ENCODE measurements at places on chromosomes 7 and 10.
A peak's percentile ranks its signal among the peaks of the same experiment; 100 is the strongest.

DNA sequence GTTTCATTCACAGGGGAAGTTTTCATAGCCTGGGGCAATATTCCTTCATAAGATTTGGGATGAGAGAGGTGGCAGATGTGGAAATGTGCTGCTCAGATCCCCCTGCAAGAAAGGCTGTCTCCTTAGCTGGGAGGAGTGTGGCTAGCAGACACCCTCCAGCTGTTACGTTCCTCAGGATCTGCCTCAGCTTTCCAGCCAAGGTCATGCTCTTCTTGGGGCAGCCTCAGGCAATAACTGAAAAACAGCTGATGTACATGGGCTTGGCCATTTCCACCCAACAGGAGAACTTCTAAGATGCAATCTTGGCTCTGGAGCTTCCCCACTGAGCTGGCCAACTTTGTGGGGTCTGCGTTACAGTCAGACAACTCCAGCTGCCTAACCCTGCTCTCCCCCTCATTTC lies 51.3 kb upstream of the SEPTIN7 start:
- no peak for DNase-seq

DNA sequence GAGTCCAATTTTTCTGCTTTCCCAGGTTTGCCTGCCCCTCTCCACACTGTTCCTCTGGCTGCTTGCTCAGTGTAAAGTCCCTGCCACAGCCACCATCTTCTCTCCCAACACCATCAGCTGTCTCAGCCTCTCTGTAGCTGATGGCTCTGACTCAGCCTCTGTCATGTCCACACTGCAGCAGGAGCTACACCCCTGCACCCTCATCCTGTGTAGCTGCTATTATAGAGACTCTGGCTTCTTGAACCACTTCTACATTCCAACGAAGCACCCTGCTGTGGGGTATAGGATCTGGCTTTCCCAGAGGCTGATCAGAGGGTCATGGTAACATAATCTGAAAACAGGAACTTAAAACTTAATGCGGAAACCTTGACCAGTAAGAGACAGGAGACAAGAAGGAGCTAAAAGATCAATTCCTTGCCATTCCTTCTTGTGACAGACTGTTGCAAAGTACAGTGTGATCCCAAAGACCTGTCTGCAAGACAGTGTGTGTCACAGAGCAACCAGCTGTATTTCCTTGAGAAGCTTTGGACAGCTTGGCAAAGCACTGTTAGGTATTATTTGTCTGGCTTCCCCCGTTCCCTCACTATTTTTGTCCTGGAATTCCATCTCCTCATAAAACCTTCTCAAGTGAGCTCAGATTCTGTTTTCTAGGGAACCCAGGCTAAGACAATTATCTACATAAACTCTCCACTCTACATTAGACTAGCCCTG lies 42.3 kb downstream of the NRCAM start:
- no peak for DNase-seq

DNA sequence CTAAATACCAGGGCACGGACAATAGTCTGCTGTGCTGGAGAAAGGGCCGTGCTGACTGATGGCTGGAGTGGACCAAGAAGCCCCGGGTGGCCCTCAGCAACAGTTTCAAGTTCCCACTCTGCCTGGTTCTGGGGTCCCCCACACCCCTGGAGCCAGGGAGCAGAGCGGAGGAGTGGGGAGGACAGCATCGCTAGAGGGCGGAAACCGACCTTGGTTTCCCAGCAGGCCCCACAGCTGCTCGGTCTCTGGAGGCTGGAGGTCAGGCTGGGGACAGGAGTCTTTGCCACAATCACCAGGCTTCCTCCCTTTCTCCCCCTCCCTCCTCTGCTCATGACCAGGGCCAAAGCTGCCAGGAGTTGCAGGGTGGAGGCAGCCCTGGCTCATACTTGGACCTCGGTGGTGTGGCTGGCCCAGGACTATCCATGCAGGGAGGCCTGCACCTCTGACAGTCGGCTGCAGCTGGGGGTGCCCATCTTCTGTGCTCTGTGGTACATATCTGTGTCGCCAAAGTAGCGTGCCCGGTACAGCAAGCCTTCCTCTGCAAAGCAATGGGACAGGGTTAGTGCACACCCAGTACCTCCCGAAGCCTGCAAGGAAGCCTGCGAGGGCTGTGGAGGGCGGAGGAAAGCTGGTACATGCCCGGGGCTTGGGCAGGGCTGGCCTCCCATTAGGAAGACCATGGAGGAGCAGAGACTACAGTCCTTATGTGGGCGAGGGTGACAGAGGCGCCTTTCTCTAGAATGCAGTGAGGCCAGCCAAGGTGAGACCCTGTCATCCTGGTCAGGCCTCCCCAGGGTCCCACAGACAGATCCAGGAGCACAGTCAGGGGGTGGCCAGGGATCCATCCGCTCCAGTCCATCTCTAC lies 19.1 kb downstream of the DNAJB12 start:
- DNase-seq = no peak

GRCh38 chr7:17640730-17641377 lies 299.4 kb downstream of the SNX13 start:
- peak; percentile 30 for DNase-seq

DNA sequence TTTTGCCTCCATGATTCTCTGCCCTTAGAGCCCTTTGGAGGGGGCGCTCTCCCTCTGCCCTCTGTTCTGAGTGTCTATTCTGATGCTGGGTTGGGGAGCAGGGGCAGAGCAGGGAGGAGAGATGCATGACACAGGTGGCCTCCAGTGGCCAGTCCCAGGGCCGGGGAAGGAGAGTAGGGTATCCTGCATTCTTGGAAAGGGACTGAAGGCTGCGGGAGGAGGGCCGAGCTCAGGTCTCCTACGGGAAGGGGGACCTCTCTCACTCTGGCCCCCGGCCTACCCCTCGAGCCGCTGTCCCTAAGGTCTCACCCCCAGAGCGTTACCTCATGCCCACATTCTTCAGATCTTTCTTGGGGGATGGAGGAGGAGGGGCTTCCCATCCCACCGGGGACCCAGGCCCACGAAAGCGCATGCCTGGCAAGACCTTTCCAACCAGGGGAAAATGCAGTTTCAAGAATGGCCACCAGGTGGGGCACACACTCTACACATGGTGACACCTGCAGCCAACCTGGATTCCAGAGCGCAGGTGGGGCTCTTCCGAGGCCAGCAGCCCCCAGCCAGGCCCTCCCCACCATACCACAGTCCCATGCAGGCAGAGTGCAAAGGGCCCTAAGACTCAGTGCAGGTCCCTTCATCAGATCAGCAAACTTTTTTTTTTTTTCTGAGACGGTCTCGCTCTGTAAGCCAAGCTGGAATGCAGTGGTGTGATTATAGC lies 86.4 kb downstream of the MYL10 start:
- peak; percentile 70 for DNase-seq

DNA sequence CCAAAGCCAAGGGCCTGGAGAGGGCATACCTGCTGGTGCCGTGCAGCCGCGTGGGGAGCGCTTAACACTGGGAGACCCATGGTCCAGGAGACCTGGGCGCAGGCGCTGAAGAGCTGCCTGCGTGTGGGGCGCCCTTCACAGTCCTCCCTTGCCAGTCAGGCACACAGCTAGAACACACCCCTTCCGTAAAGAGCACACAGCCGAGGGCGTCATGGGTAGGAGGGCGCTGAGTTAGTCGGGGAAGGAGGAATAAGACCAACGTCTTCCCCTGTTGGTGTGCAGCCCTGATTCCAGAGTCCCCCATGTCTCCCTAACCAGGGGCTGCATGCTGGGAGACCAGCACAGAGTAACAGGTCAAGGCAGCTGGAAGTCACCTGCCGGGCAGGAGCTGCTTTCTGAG lies 273.9 kb downstream of the USP6NL start:
- no peak for DNase-seq

Data from GM03348 (cell line).